ENCODE measurements at places on chromosomes 3 and 15. TPM values are rescaled to one million over a fixed set of nuclear protein-coding genes. Genes with fewer than 3 reads are reported as not detected.

DNA sequence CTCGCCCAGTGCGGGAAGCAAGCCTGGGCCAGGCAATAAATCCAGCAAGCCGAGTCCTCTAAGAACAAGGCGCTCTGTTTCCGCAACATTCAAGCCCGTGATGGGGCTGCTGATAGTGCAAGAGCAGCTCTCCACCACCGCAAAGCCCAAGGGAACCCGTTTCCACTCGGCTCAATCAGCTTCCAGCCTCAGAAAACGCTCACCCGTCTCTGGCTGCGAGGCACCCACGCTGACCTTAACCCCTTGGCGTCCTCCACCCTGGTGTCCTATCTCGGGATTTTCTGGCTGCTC lies 17.8 kb downstream of the SPATA12 start:
- DNase-seq, result peak; percentile 53

GRCh38 chr3:134087060-134087974 lies 57.6 kb upstream of the SLCO2A1 start:
- no peak for DNase-seq

- no peak for DNase-seq
Observed at GRCh38 chr15:23670970-23671369, 16.1 kb downstream of the NDN start.

GRCh38 chr3:8937064-8938020 lies 25.9 kb downstream of the RAD18 start:
- no peak for DNase-seq

Gene DPPA2
- not detected for total RNA-seq

Gene MBD4
- total RNA-seq, result 40.0 TPM

DNA sequence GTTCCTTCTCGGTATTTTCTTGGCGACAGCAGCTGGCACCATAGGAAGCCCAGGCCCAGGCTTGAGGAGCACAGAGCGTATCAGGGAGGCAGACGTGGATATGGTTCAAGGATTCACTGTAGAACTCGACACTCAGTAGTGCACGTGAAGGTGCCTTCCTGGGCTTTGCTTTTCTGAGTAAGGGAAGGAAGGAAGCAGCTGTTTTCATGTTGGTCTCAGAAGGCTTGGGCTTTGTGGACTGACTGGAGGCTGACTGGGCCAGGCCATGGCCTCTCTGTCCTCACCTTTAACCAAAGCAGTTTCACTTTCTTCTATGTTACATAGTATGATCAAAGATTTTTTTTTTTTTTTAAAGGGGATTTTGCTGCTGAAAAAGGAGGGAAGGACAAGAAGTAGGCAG lies 6.9 kb upstream of the GHRL start:
- no peak for DNase-seq

- DNase-seq, result no peak
Observed at GRCh38 chr15:62324382-62324781, 159.3 kb upstream of the C2CD4B start.

DNA sequence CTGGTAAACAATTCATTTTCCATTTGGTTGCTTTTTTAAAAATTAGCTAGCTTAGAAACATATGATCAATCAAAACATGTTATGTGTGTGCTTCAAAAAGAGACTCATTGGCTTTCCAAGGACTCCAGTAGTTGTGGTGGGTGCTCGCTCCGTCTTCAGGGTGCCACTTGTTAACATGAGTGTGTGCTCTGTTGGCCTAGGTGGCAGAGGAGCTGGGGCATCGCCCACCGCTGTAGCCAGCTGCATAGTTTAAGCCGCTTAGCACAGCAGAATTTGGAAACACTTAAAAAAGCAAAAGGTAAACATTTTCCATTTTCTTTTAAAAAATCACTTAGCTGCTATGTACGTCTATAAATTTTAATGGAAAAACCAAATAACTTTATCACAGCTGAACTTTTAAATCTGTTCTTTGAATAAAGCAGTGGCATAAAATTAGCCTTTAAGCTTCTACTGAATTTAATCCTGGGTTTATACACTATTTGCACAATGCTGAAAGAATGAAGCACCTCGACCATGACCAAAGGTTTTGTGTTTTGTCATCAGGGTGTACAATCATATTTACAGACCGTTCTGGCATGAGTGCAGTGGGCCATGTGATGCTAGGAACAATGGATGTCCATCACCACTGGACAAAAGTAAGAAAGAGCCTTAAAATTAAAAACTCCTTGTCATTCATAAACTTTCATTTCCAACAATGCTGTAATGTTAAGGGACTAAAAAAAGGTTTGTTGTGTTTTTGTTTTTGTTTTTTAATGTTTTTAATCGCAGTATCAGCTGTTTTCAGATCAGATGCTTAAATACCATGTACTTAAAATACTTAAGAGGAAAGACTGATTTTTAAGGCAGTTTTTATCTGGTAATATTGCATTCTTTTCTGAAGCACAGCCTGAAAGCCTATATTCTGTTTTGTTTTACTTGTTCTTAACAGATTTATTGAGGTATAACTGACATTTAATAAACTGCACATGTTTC lies 57.9 kb downstream of the TCAIM start:
- peak; percentile 29 for DNase-seq

DNA sequence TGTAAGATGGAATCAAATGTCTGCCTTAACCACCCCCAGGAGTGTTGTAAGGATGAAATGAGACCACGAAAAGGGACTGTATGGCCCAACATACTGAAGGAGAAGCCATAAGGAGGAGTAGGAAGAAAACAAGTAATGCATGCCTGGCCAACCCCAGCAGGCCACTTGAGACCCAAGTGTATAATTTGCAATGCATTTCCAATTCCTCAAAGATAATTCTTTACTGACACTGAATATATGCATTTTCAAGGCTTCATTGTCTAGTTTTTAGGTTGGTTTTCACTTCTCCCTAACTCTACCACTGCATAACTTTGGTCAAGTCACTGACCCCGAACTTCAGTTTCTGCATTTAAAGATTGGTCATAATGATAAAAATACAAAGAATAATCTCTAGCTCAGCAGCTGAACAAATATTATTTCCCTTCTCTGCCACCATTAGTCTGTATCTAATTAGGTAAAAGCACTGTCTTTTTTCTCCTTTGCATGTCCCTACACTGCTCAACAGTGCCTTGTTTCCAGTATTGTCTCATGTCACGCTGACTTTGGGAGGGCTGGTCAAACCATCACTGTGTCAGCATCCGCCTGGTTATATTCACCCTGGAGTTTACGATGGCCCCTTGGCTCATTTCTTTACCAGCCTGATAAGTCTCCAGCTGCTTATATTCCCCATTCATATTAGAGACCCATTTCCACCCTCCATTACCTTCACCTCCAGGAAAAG lies 378.6 kb downstream of the NTRK3 start:
- no peak for DNase-seq

DNA sequence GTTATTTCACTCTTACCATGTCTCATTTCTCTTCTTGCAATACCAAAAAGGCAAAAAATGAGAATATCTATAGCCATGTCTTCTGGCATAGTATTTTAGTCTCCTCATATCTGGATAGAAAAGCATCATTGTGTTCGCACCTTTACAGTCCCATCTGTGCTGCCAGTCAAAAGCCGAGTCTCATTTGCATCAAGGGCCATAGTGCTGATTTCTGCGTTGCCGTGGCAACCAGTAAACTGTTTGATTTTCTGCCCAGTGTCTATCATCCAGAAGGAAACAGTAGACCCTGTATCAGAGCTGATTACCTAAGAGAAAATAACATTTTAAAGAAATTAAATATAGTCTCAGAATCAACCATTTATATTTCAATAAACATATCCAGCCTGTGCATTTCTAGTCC lies 86.1 kb upstream of the SERPINI2 start:
- DNase-seq, result no peak

GRCh38 chr3:127384717-127385539 lies 97.1 kb upstream of the PRR20G start:
- no peak for DNase-seq

GRCh38 chr3:43817825-43818224 lies 127.1 kb downstream of the ABHD5 start:
- DNase-seq, result no peak

GRCh38 chr15:57305009-57305408 lies 71.3 kb upstream of the CGNL1 start:
- DNase-seq, result no peak

GRCh38 chr3:19107719-19108118 lies 40.6 kb upstream of the KCNH8 start:
- no peak for DNase-seq

Gene GNB4
- 45.2 TPM for total RNA-seq

- no peak for DNase-seq
Observed at GRCh38 chr3:182905623-182906022, 74.7 kb downstream of the DCUN1D1 start.

GRCh38 chr3:5304789-5305683 lies 117.5 kb downstream of the EDEM1 start:
- DNase-seq, result no peak

GRCh38 chr3:127438371-127438770 lies 150.5 kb upstream of the PRR20G start:
- no peak for DNase-seq

Gene CP
- total RNA-seq, result 40.9 TPM

DNA sequence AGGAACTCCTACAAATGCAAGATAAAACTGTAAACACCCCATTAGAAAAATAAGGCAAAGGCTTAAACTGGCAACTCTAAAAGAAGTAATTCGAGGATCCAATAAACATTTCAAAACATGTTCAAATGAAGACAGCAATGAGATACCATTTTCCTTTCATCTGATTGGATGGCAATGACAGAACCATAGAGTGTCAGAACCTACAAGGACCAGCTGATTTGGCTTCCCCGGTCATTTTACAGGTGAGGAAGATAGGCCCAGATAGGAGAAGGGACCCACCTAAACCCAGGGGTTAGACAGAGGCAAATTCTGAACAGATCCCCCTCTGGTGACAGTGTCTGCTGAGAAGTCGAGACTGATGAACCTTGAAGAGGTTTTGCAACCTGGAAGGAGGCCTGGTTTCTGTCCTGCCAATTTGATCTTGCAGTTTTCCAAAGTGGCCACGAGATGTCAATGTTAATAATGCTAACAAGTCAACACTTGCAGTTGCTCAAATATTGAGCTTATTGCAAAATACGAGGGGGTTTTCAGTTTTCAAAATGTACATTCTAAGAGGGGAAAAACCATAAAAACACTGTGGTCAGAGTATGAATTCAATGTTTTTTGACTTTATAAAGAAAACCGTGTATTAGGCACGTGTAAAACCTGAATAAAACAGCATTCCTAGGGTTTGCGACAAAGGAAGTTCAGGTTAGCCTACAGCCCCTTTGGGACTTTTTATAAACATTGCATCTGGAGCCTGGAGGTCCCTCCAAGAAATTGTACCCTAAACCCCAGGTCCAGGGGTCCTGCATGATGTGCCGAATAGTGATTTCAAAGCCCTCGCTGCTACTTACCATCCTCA lies 21.5 kb downstream of the CFAP161 start:
- peak; percentile 42 for DNase-seq

GRCh38 chr3:4994823-4995499 lies 15.7 kb downstream of the BHLHE40 start:
- peak; percentile 44 for DNase-seq

DNA sequence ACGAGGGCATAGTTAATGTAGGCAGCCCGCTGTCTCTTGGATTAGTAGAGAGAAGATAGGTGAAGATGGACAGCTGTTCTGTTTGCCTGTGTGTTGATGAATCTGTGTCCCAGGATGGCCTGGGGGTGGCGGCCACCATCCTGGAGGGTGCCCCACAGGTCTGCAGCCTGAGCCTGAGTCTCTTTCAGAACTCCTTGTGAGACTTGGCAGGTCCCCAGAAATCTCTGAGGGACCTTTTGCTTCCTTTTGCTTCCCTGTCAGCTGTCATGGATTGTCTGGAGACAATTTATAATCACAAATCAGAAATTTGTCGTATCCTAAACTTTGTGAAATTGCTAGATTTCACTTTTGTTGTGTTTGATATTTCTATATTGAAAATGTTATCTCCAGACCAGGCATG lies 17.4 kb downstream of the FAN1 start:
- DNase-seq, result no peak

DNA sequence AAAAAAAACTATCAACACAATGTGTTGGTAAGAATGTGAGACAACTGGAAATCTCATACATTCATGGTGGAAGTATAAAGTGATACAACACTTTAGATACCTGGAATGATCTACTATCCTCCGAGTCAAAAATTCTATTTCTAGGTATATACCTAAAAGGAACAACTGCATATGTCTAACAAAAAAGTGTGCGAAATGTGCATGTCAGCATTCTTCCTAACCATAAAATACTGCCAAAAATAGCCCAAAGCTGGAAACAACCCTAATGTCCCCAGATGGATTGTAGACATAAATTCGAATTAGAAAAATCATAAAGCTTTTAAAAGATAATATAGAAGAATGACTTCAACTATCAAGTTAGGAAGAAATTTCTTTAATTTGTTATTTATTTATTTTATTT lies 51.2 kb upstream of the FGF12 start:
- DNase-seq, result no peak

DNA sequence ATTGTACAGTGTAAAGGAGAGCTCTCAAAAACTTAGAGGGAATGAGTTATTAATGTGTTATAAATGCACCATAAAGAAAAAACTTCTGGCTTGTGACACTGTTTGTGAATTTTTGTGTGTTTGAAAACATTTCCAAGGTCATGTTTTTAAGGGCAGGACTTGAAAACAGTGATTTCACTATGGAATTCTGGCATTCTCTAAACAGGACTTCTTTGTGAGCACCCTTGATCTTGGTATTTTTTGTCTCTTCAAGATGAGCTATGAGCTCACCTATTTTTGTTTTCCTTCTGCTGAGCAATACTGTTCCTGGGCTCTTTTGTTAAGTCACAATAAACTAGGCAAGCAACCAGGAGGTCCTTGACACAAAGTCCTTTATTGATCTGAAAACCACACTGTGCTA lies 284.4 kb downstream of the RBMS3 start:
- no peak for DNase-seq

Gene DUT
- 53.4 TPM for total RNA-seq

Gene TMEM108
- 10.2 TPM for total RNA-seq

GRCh38 chr3:89372456-89372855 lies 265.0 kb downstream of the EPHA3 start:
- no peak for DNase-seq
